ELR (cell line): ENCODE measurements at places on chromosomes 1 and 21.

- DNase-seq: peak; percentile 24
Observed at GRCh38 chr21:31656199-31657095, 3.0 kb upstream of the SOD1 start.

GRCh38 chr1:108190686-108191416 is 9.3 kb downstream of the SLC25A24 start:
- DNase-seq: no peak

- no peak for DNase-seq
Observed at GRCh38 chr1:8863794-8864233, 14.7 kb downstream of the ENO1 start.

GRCh38 chr21:44423941-44424607 is 31.2 kb upstream of the LRRC3 start:
- DNase-seq: no peak

GRCh38 chr1:231170875-231171274 is 9.0 kb downstream of the TRIM67 start:
- peak; percentile 28 for DNase-seq

GRCh38 chr1:6267686-6268322 is 6.9 kb upstream of the GPR153 start:
- DNase-seq: peak; percentile 63

DNA sequence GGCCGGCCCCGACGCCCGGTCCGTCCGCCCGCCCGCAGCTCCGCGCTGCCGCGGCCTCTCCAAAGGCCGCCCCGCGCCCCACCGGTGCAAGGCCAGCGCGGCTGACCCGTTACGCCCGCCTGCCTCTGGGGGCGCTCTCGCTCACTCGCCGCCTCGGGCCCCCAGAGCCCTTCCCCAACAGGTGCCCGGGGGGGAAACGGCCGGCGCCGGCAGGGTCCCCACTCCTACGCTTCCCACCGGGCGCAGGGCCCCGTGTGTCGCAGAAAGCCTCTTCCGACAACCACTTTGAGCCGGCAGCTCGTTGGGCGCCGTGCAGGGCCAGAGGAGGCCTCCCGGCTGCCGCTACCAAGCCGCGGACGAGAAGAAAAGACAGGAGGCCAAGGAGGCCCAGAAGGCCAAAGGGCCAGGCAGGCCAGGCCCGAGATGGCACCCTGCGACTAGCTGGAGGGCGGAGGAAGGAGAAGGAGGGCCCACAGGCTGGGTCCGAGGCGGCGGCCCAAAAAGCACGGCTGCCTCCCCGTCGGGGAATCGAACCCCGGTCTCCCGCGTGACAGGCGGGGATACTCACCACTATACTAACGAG is 64.9 kb upstream of the FCGR2A start:
- DNase-seq: peak; percentile 86

- no peak for DNase-seq
Observed at GRCh38 chr1:2644171-2644570, 11.4 kb upstream of the MMEL1 start.

GRCh38 chr1:228860911-228861831 is 125.9 kb downstream of the RHOU start:
- DNase-seq: peak; percentile 92

DNA sequence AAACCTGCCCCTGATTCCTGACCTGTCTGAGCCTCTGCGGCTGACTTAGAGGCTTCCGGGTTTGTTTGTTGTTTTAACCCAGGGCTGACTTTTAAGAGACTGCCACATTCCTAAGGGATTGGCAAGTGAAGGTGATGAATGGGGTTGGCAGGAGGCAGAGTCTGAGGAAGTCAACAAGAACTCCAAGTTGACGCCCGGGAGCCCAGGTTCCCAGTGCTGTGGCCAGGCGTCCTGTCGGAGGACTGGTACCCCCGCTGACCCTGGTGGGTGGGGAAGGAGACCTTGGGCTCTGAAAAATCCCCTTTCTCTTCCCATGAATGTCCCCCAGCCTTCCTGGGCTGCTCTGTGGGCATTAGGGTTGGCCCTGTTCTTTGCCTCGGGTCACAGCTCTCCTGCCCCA is 19.7 kb upstream of the EPS8L3 start:
- peak; percentile 90 for DNase-seq

DNA sequence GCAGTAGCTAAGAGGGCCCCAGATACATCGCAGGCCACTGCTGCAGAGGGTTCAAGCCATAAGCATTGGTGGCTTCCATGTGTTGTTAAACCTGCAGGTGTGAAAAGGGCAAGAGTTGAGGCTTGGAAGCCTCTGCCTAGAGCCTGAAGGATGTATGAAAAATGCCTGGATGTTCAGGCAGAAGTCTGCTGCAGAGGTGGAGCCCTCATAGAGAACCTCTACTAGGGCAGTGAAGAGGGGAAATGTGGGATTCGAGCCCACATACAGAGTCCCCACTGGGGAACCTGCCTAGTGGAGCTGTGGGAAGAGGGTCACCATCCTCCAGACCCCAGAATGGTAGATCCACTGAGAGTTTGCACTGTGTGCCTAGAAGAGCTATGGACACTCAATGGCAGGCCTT is 30.6 kb upstream of the ADGRL4 start:
- no peak for DNase-seq

DNA sequence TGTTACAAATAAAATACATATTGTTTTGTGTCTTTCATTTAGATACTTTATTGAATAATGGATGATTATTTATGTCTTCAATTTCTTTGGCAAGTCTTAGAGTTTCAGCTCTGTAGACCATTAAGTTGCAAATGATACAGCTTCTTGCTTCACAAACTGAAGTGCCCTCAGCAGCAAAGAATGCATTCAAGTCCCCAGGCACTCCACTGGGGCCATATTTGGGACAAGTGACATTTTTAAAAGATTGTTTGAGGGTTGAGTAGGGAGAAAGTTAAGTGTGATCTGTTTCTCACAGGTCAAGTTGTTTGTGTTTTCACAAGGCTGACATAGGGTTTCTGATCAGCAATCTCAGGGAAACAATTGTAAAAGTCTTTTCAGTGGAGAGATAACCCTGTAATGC is 400.7 kb downstream of the PLA2G4A start:
- no peak for DNase-seq

DNA sequence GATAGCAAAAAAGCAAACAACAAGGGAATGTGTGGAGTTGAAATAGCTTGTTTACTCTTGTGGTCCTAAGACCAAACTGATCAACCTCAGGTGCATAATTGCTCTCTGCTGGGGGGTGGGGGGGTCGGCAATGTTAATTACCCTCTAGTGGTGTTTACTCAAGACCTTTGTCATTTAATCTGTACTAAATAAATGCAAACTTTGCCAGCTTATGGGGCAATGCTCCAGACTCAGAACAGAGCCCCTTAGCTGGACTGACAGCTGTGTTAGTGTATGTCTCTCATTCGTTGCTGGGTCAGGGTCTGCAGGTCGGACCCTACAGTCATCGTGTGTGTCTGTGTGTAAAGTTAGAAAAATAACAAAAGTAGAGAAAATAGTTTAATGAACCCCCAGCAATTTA is 7.2 kb upstream of the SLC44A3 start:
- no peak for DNase-seq

- no peak for DNase-seq
Observed at GRCh38 chr1:156524481-156524869, 23.9 kb upstream of the MEF2D start.

DNA sequence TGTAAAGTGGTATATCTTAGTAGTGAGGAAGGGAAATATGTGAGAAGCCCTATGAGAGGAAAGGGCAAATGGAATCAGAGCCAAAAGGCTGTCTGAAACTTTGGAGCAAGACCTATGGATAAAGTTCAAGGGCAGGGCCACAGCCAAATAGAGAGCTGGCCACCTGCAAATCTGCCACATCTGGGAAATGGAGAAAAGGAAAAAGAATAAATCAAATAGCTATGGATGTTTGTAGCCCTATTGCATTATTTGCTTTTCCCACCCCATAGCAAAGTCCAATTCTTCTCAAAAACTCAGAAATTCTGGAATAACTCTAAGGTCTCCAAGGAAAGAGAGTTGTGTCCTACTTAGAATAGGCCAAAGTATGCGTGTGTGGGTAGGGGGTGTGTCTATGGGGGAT is 4.0 kb upstream of the HLX start:
- no peak for DNase-seq

GRCh38 chr1:36387141-36387949 is 1.6 kb upstream of the STK40 start:
- peak; percentile 74 for DNase-seq

GRCh38 chr1:246215510-246215903 is 291.6 kb downstream of the SMYD3 start:
- DNase-seq: no peak

DNA sequence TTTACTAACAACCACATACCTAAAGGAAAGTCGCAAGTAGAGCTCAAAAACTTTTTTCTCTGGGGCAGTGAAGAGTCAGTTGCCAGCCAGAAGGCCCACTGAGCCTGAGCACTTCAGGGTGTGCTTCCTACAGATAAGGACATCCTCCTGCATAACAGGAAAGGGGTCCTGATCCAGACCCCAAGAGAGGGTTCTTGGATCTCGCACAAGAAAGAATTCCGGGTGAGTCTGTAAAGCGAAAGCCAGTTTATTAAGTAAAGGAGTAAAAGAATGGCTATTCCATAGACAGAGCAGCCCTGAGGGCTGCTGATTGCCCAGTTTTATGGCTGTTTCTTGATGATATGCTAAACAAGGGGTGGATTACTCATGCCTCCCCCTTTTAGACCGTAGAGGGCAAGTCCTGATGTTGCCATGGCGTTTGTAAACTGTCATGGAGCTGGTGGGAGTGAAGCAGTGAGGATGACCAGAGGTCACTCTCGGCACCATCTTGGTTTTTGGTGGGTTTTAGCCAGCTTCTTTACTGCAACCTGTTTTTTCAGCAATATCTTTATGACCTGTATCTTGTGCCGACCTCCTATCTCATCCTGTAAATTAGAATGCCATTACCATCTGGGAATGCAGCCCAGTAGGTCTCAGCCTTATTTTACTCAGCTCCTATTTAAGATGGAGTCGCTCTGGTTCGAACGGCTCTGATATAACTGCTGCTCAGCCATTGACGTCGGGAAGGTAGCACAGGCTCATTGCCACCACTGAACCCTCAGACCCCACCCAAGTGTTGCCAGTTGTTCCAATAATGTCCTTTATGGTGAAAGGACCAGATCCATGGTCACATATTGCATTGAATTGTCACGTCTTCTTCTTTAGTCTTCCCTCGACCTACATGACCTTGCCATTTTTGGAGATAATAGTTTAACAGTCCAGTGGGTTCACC is 96.6 kb upstream of the ERRFI1 start:
- DNase-seq: peak; percentile 64

- DNase-seq: no peak
Observed at GRCh38 chr1:244062156-244062725, 11.2 kb downstream of the ZBTB18 start.

DNA sequence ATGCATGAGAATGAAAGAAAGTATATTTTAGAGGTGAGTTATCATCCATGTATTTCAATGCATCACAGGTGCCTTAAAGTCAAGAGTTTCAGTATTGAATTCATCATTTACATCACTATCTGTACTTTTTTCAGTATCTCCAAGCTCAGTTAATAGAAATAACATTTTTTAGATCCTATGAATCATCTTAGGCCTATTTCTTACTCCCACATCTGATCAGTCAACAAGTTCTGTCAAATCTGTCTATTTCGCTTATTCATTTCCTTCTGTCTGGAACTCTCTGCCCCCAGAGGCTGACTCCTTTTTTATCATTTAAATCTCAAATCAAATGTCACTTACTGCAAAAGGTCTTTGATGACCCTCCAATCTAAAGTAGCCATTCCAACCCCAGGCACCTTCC is 295.2 kb downstream of the LRRC7 start:
- DNase-seq: no peak

GRCh38 chr1:94425821-94426484 is 7.8 kb downstream of the ABCD3 start:
- DNase-seq: no peak

DNA sequence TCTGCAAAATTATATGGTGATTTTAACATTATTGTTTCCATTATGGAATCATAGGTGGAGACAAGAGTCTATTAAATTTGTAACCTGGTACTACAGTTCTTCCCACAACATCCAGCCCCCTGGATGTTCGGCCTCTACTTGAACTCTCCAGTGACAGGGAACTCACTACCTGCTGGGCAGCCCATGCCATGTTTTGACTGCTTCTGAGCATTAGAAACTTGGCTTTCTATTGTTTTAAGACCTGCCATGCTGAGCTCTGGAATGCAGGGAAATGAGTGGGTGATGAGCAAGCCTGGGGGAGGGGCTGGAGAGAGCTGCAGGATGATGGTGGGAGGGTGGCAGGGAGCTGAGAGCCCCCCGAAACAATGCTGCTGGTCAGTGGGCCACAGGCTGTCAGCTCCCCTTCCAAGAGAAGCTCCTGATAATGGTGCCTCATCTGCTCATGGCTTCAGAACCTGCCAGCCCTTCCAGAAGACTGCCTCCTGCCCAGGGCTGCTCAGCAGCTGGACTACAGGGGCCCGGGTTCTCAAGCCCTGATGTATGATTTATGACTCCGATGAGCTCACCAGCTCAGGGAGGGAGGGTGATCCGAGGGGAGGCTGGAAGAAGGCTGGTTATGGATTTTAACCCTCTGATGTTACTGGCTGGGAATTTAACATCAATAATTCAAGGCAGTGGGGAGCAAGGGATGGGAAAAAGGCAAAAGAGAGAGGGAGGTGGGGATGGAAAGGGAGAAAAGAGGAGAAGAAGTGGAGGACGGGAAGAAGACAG is 205.0 kb downstream of the HIVEP3 start:
- peak; percentile 91 for DNase-seq

DNA sequence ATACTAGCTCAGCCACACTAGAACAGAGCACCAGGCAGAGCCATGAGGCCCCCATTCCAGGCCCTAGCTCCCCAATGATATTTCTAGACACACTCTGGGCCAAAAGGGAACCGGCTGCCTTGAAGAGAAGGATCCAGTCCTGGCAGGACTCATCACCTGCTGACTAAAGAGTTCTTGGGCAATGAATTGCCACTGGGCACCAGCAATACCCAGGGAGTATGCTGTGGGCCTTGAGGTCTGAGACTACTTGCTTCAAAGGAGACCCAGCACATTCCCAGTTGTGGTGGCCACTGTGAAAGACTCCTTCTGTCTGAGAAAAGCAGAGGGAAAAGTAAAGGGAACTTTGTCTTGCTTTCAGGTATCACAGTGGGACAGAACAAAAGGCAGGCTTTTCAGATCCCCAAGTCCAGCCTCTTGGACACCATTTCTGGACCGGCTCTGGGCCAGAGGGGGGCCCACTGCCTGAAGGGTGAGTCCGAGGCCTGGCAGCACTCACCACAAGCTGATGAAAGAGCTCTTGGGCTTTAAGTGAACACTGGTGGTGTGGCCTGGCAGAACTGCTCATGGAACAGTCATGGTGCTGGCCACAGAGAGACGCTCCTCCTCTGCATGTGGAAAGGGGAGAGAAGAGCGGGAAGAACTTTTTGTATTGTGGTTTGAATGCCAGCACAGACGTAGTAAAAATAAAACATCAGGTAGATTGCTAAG is 72.5 kb downstream of the CDC42BPA start:
- no peak for DNase-seq

GRCh38 chr1:8363767-8364301 is 45.9 kb downstream of the SLC45A1 start:
- no peak for DNase-seq

- DNase-seq: peak; percentile 66
Observed at GRCh38 chr1:246592695-246593094, 26.4 kb downstream of the CNST start.
